Ureter (tissue), 1 donor: ENCODE measurements at places on chromosomes 2 and 18.

GRCh38 chr18:67010919-67011318 lies 407.0 kb upstream of the CDH19 start:
- no peak for DNase-seq

GRCh38 chr2:136212426-136213378 lies 94.8 kb upstream of the CXCR4 start:
- DNase-seq: no peak

DNA sequence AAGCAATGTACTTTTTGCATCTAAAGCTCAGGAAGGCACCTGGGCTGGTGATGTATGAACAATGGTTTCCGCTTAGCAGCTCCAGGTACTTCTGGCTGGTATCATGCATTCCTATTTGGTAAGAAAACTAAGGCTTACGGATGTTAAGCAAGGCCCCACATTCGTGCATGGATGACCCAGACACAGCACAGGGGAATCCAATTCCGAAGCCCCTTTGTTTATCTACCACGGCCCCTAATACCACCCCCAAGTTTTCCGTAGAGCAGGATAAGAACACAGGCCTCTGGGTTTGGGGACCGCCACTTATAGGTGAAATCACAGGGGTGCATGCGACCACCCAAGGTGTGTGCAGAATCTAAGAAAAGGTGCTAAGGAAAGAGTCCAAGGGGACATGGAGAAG lies 192.1 kb upstream of the ID2 start:
- no peak for DNase-seq

DNA sequence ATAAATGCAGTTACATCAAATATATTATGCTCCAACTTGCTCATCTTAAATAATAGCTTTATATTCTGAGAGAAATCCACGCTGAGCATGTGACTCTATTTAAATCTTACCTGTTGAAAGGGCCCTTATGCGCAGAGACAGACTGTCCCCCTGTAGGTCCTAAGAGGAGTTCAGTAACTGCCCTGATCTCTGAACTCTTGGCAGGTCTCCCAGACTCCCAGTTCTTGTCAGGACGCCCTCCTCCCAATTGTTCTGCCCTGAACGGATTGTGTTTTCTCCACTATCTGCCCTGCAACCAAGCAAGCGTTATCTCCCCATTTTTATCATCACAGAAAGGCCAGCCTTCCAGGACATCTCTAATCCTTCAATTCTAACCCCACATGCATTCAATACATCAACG lies 954.6 kb downstream of the TSN start:
- no peak for DNase-seq

- DNase-seq: no peak
Measured at GRCh38 chr2:6025391-6025790, 333.2 kb downstream of the SOX11 start.

DNA sequence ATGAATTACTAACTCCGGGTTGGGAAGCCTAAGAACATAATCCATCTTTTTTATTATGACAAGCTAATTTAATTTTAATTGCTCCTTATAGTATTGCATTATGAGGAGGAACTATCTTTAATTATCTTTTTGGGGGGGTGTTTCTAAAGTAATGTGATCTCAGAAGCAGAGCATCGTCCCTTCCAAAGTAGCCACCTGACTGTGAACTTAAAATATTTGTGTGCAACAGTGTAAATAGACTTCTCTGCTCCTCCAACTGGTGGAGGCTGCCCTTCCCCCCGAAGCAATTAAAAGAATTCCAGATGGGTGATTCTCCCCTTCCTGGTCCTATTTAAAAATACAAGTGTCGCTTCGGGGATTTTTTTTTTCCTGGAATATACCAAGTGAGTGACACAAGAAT lies 55.7 kb downstream of the TCF7L1 start:
- no peak for DNase-seq

DNA sequence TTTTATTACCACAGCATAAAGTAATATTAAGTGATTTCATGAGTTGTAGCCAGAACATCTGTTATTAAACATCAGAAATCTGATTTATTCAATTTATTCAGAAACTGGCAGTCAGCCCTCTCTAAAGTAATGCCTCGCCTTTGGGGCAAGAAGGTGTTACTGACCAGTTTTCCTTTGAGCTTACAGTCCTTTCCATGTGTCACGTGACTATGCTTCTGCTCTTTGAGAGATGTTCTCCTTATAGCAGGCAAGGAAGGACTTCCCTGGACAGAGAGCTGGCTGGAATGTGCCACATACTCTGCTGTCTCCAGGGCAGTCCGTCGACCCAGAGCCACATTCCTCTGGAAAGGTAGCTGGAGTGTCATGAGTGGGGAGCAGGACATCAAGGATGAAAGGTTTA lies 119.7 kb downstream of the RDH14 start:
- no peak for DNase-seq

DNA sequence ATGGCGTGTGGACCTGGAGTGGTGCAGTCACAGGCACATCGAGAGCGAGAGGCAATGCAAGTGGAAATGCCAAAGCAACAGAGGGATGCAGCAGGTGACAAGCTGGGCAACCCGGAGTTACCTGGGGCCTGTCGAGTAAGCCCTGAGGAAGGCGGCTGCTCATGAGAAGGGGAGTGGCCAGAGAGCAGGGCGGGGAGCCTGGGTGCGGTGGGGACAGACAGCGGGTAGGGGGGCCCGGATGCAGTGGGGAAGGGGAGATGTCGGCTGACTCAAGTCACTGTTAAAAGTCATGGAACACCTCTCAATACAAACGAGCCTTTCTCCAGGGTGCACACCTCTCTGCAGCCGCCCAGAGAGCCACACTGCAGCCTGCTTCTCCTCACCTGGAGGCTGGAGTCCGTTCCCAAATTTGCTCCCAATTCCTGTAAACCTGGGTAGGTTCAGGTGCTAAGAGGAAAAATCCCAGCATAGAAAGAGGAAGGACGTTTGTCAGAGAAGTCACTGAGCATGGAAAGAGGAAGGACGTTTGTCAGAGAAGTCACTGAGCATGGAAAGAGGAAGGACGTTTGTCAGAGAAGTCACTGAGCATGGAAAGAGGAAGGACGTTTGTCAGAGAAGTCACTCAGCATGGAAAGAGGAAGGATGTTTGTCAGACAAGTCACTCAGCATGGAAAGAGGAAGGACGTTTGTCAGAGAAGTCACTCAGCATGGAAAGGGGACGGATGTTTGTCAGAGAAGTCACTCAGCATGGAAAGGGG lies 71.7 kb upstream of the TWIST2 start:
- no peak for DNase-seq

GRCh38 chr2:42913280-42913878 lies 121.0 kb upstream of the HAAO start:
- no peak for DNase-seq
